T-helper 17 cell (primary cell): ENCODE measurements at places on chromosomes 11 and 22. TPM values are rescaled to one million over a fixed set of nuclear protein-coding genes. Genes with fewer than 3 reads are reported as not detected.

DNA sequence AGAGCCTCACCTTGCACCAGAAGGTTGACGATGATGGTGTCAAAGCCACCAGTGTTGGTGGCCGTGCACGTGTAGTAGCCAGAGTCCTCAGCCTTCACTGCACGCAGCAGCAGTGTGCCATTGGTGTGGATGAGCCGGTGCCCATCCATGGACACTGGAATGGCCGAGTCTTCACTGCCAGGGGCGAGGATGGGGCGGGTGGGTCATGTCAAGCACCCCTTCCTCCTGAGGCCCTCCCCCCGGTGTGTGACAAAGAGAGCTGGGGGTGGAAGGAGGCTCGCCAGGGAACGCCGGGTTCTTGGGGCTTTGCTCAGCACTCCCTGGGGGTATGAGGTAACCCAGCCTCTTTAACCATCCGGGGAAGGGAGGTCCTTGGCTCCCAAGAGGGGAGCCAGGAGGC lies 111.6 kb downstream of the CEP164 start:
- no peak for DNase-seq

GRCh38 chr11:72602250-72602904 lies 71.8 kb downstream of the PDE2A start:
- DNase-seq, result no peak

GRCh38 chr11:82932564-82932963 lies 31.0 kb downstream of the DDIAS start:
- no peak for DNase-seq

- no peak for DNase-seq
Measured at GRCh38 chr11:57315491-57315890, 9.3 kb downstream of the TNKS1BP1 start.

- no peak for DNase-seq
Measured at GRCh38 chr22:48888466-48889208, 939.0 kb downstream of the BRD1 start.

DNA sequence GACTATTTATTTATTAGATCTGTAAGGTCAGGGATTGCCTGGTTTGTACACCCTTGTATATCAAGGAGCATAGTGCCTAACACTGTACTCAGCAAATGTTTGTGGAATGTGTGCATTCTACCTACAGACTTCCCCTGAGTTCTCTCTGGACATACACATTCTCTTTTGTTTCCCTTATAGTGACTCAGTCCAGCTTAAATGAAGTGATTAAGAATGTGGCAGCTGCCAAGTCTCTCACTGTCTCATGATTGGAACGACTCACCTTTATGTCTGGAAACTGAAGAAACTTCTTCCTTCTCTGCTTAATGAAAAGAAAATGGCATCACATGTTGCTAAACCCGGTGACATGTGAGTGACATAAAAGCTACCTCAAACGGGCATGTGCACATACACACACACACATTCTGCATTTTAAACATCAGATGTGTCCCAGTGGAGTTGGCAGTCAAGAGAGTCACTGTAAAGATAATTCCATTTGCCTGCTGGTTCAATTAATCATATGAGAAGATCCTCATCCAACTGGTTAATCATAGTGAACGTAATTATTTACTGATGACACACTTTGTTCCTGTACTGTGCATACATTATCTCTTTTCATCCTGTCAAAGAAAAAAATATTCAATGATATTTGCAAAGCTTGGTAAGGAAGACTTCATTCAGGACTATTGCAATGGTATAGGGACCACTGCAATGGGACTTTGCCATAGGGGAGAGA lies 42.8 kb downstream of the GLYAT start:
- DNase-seq, result no peak

GRCh38 chr11:13109616-13110015 lies 100.5 kb downstream of the RASSF10 start:
- DNase-seq, result no peak

DNA sequence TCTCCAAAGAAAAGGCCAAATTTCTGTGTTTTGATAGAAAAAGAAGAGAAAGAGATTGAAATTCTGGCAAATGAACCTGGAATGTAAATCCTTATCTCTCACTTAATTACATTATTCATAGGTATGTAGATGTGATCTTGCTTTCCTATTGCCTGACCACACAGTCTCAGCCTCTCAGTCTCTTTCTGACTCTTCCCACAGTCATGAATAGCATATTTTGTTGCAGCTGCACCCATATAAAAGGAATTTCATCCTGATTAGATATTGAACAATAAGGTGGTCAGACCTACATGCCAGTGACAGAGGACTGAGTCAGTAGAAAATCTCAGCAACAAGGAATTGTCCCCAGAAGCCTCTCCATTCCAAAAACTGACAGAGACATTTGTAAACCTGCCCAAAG lies 62.9 kb upstream of the LRRC4C start:
- DNase-seq, result no peak

- no peak for DNase-seq
Measured at GRCh38 chr11:125188021-125188420, 23.5 kb downstream of the PKNOX2 start.

DNA sequence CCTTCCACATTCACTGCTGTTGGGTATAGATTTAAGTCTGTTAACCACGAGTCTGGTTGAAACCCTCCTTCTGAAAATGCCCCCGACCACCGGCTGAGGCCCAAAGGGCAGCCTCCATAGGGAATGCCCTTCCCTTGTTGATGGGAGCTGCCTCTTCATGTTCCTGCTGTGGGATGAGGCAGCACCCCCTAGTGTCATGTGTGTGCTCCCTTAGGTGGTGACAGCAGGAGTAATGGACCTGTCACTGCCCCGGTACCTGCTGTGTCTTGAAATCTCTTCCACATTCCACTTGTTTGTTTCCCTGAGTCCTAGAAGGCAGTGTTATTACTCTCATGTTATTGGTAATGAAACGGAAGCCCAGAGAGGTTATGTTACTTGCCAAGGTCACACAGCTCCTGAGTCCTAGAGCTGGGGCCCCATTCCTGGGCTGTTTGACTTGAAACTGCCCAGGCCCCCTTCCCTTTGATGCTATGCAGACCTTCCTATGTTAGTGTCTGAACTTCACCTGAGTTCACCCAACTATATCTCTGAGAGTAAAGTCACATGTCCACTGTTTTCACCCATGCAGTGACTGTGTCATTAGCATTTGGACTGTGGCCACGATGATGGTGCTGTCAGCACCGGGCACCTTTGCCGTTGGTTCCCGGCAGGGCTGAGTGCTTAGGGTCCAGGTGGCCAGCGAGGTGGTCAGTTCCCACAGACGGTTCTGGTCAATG lies 234.3 kb downstream of the TBC1D22A start:
- DNase-seq, result no peak

- DNase-seq, result peak; percentile 41
Measured at GRCh38 chr11:77147668-77148321, 19.7 kb downstream of the MYO7A start.

ANO9 gene
- total RNA-seq, result 131 TPM

ABCG4 gene
- not detected for total RNA-seq

RIBC2 gene
- total RNA-seq, result 1.6 TPM

PKDREJ gene
- total RNA-seq, result not detected

SEC14L6 gene
- total RNA-seq, result not detected

RBM7 gene
- total RNA-seq, result 59.2 TPM
